ENCODE measurements at places on chromosomes 2 and 18.

GRCh38 chr2:43343573-43344304, 117.3 kb upstream of the ZFP36L2 start:
- no peak for DNase-seq

DNA sequence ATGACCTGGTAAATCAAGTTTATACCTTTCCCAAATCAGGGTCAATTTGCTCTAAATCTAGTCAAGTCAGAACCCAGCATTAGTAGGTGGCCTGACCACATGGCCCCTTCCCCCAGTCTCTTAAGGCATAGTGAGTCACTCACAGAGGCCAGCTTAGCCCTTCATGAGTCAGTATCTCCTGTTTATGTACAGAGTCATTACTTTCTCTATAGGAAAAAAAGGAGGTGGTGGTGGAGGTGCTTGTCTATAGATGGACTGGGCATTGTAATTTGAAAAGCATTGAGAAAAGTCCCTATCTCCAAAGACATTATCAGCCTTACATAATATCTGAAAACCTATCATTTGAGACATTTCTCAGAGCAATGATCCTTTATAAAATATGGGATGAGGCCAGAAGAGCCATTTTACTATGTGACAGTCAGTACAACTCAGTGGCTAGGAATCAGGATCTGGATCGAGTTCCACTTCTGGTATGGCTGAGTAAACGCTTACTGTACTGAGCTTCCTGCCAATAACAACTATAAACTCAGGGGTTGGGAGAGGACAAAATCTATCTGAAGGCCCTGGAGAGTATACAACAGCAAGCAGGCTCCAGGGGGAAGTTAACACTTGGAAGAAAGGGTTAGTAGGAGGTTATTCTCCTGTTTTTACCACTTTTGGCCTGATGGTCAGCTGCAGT, 22.5 kb upstream of the SIGLEC15 start:
- no peak for DNase-seq

DNA sequence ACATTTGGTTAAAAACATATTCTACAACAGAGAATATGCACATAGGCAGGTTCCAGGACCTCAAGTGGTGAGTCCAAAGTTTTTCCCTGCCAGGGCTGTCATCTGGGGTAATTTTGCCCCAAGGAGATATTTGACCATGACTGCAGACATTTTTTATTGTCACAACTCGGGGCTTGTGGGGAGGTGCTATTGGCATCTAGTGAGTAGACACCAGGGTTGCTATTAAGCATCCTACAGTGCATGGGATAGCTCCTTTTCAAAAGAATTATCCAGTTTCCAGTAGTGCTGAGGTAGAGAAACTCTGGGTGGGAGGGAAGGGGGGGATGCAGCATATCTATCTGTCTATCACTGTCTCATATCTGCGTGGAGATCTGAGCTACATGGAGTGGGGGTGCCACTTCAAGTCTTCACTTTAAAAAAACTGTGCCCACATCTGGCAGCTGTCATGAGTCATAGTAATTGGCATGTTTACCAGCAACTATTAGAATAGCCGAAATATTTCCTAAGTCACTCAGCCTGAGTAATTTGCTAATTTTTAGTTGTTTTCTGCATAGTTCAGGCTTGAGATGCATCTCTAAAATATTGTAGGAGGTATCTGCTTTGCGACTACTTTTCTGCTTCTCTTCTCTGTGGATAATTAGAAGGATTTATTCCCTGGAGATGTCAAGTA, 254.0 kb upstream of the RBMS1 start:
- no peak for DNase-seq

DNA sequence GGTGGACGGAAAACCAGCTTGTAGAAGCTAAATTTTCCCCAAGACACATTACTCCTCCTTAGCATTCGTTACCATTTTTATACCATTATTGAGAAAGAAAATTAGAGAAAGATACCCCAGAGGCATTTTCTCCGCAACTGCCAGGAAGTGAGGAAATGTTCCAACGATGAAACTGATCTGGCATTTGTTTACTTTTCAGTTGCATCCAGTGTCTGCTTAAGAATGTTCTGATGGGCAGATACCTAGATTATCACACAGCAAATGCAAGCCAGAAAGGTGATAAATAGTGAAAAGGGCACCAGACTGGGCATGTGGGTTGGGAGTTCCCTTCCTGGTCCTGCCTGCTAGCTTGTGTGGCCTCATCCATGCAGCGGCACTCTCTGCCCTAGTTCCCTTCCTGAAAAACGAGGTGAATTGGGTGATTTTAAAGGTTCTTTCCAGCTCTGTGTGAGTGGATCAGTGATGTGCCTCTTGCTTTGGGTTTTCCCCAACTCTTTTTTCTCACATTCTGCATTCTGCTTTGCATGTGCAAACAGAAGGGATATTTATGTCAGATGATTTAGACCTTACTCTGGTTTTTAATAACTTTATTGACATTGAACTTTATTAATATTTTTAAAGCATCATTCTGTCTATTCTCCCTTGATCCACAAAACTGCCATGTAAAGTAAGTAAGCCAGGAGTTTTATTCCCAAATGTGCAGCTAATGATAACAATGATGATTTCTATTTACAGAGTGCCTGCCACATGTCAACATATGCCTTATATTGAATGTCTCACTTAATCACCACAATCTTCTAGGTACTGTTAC, 139.6 kb downstream of the INSIG2 start:
- DNase-seq, result no peak

DNA sequence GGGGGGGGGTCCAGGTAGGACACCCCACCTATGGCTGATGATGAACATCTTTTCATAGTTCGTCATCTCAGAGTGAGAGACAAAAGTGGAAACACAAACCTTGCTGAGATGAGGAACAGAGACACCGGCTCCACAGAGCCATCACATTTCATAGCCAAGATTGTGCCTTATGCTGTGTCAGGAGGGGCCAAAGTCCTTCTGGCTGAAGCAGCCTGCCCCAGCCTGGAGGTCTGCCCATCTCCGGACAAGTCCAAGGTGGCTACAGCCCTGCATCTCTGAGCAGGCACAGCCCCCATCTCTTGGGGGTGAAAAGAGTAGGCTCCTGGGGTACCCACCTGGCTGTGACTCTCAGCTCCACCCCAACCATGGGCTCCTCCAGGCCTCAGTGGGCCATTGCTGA, 70.3 kb downstream of the ZBTB7C start:
- DNase-seq, result no peak

GRCh38 chr2:74572178-74572925, 17.8 kb downstream of the DOK1 start:
- DNase-seq, result no peak

- no peak for DNase-seq
Observed at GRCh38 chr2:142629193-142629592, 248.3 kb upstream of the KYNU start.

Measured in NCI-H82 (cell line).